ENCODE measurements at places on chromosomes 3 and 15. TPM values are rescaled to one million over a fixed set of nuclear protein-coding genes. Genes with fewer than 3 reads are reported as not detected.

The PLCH1 gene
- total RNA-seq: 0.36 TPM

The IL20RB gene
- total RNA-seq: 1.8 TPM

DNA sequence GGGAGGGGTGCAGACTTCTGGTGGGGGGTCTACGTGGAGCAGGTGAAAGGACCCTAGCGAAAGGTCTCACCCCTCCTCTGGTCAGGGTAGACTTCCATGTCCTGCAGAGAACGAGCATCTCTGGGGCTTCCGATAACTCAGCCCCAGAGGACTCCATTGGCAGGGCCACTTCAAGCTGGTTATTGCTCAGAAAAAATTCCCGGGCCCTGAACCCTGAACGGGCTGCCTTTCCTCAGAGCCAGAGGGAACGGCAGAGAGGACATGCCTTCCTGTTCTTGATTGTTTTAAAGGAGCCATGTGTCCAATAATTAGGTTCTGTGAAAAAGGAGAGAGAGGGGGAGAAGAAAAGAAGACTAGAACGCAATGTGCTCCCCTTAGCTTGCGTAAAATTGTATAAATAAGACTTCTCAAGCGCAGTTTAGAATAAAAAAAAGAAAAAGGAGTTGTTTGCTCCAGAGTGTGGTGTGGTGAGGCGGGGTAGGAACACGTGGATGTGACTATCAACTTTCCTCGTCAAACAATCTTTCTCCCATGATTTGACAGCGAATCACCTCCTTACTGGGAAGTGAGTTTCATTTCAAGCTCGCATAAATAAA lies 193.4 kb upstream of the UBE2E1 start:
- no peak for DNase-seq
- peaks cover 12% of the 10 kb centered on the region for H3K4me1 ChIP-seq
- H3K4me3 ChIP-seq: peak overlapping the region; percentile 46
- H3K27me3 ChIP-seq: no peaks in the 10 kb centered on the region

GRCh38 chr15:75314552-75315290 lies 21.1 kb upstream of the COMMD4 start:
- H3K27ac ChIP-seq: no peak overlapping the region
- no peak overlapping the region for H3K4me3 ChIP-seq
- H3K4me1 ChIP-seq: no peaks in the 10 kb centered on the region
- H3K27me3 ChIP-seq: peaks cover 14% of the 10 kb centered on the region

The POLQ gene
- 1.5 TPM for total RNA-seq

DNA sequence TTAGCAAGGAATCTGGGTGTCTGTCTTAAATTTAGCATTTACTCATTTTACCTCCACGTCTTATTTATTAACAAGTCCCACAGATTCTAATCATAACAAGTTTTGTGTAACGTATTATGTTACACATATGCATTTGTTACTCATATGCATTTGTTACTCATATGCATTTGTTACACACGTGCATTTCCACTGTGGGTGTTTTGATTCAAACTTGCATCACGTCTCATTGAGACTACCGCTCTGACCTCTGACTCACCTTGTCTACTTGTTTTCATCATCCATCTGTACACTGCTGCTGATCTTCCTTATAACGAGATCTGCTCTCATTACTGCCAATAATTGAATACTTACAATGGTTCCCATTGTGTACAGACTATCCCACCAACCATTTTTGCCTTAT lies 1141.4 kb downstream of the TBL1XR1 start:
- no peak overlapping the region for H3K27ac ChIP-seq
- no peak overlapping the region for H3K4me3 ChIP-seq
- H3K4me1 ChIP-seq: no peaks in the 10 kb centered on the region

DNA sequence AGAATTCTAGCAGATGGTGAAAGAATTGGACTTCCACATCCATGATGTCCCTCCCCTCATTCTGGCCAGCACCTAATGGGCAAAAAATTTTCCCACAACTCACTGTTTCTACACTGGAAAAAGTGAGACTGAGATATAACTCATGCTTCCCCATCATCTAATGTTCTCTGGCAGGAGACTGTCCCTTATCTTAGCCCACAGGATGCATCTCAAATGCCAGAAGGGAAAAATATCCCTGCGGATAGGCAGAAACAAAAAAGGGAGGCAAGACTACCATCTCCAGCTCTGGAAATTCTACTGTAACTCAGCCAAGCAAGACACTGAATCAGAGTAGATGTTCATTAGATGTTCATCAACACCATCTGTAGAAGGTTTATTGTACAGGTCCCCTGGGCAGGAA lies 58.6 kb downstream of the DLG1 start:
- no peak overlapping the region for H3K27ac ChIP-seq
- H3K36me3 ChIP-seq: peaks cover 18% of the 10 kb centered on the region
- no peaks in the 10 kb centered on the region for H3K27me3 ChIP-seq
- no peak for DNase-seq
- H3K4me3 ChIP-seq: no peak overlapping the region

DNA sequence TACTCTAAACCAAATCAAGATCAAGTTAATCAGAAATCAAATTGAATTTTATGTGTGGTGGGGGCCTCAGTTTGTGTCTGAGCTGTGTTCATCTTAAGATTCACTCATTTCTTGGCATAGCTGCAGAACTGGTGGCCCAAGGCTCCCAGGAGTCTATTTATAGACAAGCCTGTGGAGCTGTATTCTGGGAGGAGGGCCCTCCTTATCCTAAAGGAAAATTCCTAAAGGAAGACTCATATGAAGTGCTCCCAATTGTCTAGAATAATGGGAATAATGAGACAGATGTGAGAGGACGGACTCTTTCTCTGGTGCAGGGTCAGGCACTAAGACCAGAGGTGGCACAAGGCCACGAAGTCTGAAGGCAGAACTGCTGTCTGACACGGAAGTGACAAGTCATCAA lies 38.9 kb downstream of the C3orf85 start:
- H3K27me3 ChIP-seq: no peaks in the 10 kb centered on the region
- no peak for DNase-seq
- H3K36me3 ChIP-seq: no peaks in the 10 kb centered on the region

The TEX55 gene
- total RNA-seq: not detected

GRCh38 chr3:63644212-63644797 lies 8.2 kb upstream of the SNTN start:
- no peaks in the 10 kb centered on the region for H3K4me1 ChIP-seq
- H3K27me3 ChIP-seq: peaks cover 13% of the 10 kb centered on the region
- H3K36me3 ChIP-seq: no peaks in the 10 kb centered on the region
- no peak for DNase-seq
- no peak overlapping the region for H3K4me3 ChIP-seq

GRCh38 chr3:288417-288816 lies 91.9 kb downstream of the CHL1 start:
- H3K27ac ChIP-seq: no peak overlapping the region
- no peaks in the 10 kb centered on the region for H3K4me1 ChIP-seq
- no peaks in the 10 kb centered on the region for H3K36me3 ChIP-seq
- H3K27me3 ChIP-seq: no peaks in the 10 kb centered on the region
- DNase-seq: no peak
- no peak overlapping the region for H3K4me3 ChIP-seq

GRCh38 chr15:42577514-42578031 lies 2.2 kb downstream of the STARD9 start:
- no peaks in the 10 kb centered on the region for H3K36me3 ChIP-seq
- peak; percentile 86 for DNase-seq
- no peak overlapping the region for H3K27ac ChIP-seq

The DOCK3 gene
- total RNA-seq: 0.36 TPM

DNA sequence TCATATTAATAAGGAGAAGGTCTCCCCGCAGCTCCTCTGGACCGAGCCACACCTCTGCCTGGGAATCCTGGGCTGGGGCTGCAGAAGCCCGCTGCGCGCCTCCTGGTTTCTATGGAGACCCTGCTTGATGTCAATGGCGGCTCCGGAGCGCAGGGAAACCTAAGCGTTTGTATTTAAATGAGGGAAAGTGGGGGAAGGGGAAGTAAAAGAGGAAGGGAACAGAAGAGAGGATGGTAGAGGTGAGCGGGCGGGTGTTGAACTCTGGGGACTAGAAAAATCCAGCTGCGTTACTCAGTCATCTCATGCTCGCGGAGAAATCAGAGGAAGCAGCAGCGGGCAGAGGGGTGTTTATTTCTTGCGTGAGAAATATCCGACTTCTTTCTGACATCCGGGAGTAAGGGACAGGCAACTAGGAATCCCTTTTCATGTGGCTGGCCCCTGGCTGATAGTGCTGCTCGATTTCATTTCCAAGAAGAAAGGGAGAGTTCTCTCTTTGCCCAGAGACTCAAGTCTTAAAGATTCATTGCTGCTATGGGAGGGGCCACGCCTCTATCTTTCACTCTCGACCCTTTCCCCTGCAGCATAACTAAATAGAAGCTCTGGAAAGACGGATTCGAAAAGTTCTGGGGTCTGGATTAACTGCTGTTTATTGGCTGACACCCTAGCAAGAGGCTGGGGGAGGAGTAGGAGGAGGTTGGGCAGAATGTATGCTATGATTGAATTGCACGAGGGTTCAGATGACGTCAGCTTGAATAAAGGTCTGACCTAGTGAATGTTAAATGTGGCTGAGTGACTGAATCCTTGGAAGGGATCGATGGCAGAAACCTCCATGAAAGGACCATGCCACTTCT lies 110.5 kb upstream of the GAP43 start:
- DNase-seq: peak; percentile 46
- H3K27me3 ChIP-seq: peaks cover 18% of the 10 kb centered on the region
- no peaks in the 10 kb centered on the region for H3K36me3 ChIP-seq
- H3K27ac ChIP-seq: peak overlapping the region; percentile 52

GRCh38 chr15:88029696-88030095 lies 226.8 kb downstream of the NTRK3 start:
- H3K27ac ChIP-seq: no peak overlapping the region
- no peak for DNase-seq
- H3K36me3 ChIP-seq: no peaks in the 10 kb centered on the region

Measured in osteoblast (primary cell).